IMR-90 (cell line): ENCODE measurements at places on chromosomes 4 and X. TPM values are rescaled to one million over a fixed set of nuclear protein-coding genes. Genes with fewer than 3 reads are reported as not detected.

Gene CYBB
- not detected in 2 replicates for total RNA-seq

Gene EIF1AX
- 12.2 and 55.5 TPM in 2 replicates for total RNA-seq

Gene LRP2BP
- total RNA-seq = 0.18 and 0.56 TPM in 2 replicates

Gene SOWAHD
- total RNA-seq = 0.18 and 0.28 TPM in 2 replicates

Gene ATP8A1
- total RNA-seq = 0.36 and 0.83 TPM in 2 replicates

Gene FDCSP
- total RNA-seq = not detected in 2 replicates

Gene RHOXF2B
- not detected in 2 replicates for total RNA-seq

Gene CNGA1
- not detected in 2 replicates for total RNA-seq

Gene MAGEA11
- not detected in 2 replicates for total RNA-seq

Gene CTAG1B
- not detected in 2 replicates for total RNA-seq

Gene FRAS1
- total RNA-seq = under 0.01 TPM in 2 replicates

Gene GRSF1
- 67.7 and 107 TPM in 2 replicates for total RNA-seq
